ENCODE measurements at places on chromosomes 3 and 15.

DNA sequence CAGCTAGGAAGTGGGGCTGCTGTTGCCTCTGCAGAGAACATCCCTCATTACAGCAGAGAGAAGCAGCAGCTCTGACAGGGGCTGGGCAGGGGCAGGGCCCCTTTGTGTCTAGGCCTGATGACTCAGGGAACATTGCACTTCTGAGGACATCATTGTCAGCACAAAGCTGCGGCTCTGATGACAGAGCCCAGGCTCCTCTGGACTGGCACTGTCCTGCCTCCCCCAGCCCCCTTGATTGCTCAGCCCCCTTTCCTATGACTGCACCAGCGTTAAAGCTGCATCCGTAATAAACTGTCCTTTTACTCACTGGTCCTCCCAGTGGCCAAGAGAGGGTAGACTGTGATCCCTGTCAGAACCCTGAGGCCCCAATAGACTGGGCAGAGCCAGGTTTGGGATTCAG lies 18.3 kb downstream of the TRH start:
- DNase-seq = no peak

GRCh38 chr3:87088430-87088992 lies 97.6 kb upstream of the VGLL3 start:
- DNase-seq = no peak

GRCh38 chr3:186909078-186909853 lies 21.1 kb upstream of the ST6GAL1 start:
- DNase-seq = no peak

- DNase-seq = no peak
These were observed 24.5 kb upstream of the PLA2G4D start for GRCh38 chr15:42118650-42119445.

- no peak for DNase-seq
These were observed 60.9 kb upstream of the SLC4A7 start for GRCh38 chr3:27545061-27545460.

DNA sequence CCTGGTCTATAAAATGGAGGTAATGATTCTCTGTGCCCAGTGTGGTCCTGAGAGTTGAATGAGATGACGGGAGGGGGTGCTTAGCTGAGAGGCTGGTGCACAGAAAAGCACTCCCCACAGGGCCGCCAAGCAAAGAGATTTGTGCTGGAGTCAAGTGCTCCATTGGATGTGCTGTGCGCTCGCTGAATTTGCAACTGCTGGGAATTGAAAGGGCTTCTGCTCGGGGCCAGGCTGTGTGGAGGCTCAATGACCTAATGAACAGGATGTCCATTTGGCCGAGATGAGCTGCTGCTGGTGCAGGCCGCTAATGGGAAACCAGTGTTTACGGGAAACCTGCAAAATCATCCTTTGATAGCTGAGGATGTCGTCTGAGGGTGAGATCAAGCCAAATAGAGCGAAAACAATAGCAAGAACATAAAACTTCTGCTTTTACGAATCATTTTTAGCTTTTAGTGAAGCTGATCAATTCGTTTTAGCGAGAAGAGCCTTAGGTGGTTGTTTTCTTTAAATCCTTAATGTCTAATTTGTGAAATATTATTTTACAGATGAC lies 211.7 kb downstream of the GABRG3 start:
- no peak for DNase-seq

DNA sequence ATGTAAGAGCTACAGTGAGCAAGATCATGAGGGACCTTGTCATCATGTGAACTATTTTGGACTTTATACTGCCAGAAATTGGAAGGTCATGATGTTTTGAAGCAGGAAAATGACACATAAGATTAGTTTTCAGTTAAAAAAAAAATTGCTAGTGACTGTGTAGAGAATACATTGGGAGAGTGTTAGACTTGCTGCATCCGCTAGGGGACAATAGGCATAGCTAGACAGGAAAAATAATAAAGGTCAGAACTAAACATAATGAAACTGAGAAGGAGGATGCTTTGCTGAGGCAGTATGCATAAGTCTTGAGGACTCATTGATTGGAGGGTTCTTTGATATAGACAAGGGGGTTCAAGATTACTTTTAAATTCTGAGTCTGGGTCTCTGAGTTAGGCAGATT lies 275.8 kb upstream of the KCNH8 start:
- no peak for DNase-seq

- no peak for DNase-seq
These were observed 35.2 kb upstream of the SIAH2 start for GRCh38 chr3:150798122-150798618.

DNA sequence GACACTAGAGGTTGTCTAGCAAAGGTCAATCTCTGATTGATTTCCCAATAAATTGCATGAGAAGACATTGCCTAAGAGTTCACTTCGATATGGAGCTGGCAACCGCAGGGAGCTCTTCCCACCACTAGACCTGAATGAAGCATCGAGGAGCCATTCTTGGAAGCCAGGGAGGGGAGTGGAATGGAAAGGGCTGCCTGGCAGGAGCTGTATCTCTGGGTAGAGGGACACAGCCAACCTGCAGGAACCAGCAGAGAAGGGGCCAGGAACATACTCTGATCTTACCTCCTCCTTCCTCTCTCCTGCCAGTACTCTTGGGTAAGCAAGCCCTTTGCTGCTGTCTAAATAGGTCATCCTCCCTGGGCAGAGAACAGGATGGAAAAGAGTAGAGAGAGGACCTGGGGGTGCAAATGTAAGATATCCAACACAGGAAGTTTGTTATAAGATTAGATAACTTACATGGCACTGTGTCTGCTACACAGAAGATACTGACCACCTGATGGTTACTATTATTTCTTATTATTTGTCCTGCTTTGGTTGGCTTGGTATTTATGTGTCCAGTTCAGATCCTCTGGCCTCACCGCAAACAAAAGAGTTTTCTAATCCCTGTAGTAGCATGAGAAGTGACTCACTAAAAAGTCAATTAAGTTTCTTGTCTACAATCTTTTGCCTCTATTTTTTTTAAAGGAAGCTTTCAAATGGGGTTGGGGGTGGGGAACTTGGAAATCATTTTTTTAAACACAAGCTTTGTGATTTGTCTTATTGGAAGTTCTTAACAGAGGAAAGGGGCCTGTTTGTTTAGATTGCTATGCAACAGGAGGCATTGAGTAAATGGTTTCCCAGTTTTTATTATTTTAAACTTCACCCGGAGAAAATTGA lies 156.7 kb upstream of the TSC22D2 start:
- DNase-seq = no peak

- peak; percentile 91 for DNase-seq
These were observed 31.5 kb upstream of the RPS17 start for GRCh38 chr15:82571722-82572222.

- no peak for DNase-seq
These were observed 23.4 kb downstream of the BOC start for GRCh38 chr3:113234688-113235260.

GRCh38 chr3:120111898-120112297 lies 17.7 kb upstream of the GSK3B start:
- DNase-seq = no peak

DNA sequence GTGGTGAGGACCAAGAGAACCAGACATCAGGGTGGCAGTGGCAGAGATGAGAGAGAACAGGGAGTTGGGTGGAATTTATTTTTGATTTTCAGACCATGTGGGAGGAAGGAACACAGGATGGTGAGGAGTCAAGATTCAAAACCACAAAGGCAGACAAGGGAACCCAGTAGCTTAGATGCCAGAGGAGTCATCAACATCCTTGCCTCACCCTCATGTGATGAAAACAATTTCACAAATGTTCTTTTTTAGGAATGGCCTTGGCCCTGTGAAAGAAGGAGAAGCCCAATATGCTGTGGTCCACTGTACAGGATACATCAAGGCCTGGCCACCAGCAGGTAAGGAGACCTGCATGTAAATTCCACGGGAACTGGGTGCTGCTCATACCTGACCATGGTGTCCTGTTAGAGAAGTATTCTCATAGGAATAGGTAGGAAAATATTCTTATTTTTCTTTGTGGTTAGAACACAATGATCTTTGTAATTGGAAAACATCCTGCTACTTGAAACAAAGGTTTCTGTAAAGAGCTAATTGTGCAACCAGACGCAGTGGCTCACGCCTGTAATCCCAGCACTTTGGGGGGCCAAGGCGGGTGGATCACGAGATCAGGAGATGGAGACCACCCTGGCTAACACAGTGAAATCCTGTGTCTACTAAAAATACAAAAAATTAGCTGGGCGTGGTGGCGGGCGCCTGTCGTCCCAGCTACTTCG lies 110.0 kb downstream of the ARNT2 start:
- DNase-seq = no peak

- DNase-seq = no peak
These were observed 11.7 kb upstream of the SPATA12 start for GRCh38 chr3:57048728-57049127.

GRCh38 chr3:183488343-183488742 lies 59.9 kb upstream of the MCF2L2 start:
- DNase-seq = no peak

GRCh38 chr15:57245714-57246113 lies 130.6 kb upstream of the CGNL1 start:
- DNase-seq = no peak

GRCh38 chr15:68830141-68830785 lies 9.6 kb upstream of the ANP32A start:
- no peak for DNase-seq

- DNase-seq = no peak
These were observed 84.3 kb downstream of the EEFSEC start for GRCh38 chr3:128237348-128238183.

- no peak for DNase-seq
These were observed 93.2 kb downstream of the ATP11B start for GRCh38 chr3:182886497-182886896.

All from cerebellum (tissue), 4 donors.